ENCODE measurements at places on chromosomes 4 and X.

GRCh38 chr4:119211867-119212233 is 663 bp upstream of the USP53 start:
- DNase-seq = no peak

- no peak for DNase-seq
Observed at GRCh38 chrX:19708683-19709082, 178.7 kb downstream of the SH3KBP1 start.

GRCh38 chr4:80586716-80587115 is 251.2 kb downstream of the CFAP299 start:
- no peak for DNase-seq

DNA sequence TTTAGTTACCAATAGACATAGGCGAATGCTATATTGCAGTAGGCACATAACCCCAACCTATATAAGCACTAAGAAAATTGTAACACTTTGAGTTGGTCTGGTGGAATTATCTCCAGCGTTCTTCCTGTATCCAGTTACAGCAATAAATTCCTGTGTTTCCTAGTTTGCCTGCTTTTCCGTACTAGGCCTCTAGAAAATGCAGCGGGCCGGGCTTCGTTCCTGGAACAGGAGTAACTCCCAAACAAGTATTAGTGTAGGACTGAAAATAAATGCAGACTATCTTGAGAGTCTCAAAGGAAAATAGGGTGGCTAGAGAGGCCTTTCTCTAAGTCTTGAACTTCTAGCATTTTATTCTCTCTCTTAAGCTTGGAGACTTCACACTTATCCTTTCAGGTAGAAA is 159.8 kb downstream of the OR13H1 start:
- DNase-seq = no peak

- no peak for DNase-seq
Observed at GRCh38 chrX:154381271-154381670, 2.2 kb downstream of the EMD start.

DNA sequence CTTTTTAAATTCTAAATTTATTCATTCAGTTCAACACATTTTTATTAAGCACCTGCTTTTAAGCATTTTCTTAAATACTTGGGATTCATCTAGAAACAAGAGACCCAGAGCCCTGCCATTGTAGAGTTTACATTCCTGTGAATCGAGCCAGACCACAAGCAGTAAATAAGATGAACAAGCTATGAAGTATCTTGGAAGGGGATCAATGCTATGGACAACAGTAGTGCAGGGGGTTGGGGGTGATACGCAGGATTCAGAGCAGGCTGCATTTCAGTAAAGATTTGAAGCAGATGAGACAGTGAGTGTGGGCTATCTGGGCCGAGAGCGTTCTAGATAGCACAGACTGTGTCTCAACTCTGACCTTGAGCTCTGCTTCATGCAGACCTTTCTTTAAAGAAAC is 35.1 kb downstream of the CLDN22 start:
- no peak for DNase-seq

DNA sequence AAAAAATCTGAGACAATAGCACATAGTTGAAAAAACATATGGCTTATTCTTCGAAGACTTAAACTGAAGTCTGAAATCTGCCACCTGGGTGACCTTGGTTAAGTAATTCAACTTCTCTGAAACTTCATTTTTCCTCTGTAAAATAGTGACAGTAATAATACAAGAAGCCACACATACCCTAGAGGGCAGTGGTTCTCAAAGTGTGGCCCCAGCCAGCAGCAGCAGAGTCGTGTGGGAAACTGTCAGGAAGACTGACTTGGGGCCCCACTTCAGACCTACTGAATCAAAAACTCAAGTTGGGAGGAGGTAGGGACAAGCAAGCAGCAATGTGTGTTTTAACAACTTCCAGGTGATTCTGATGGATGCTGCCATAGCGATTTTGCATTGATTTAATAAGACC is 249.9 kb downstream of the HNRNPD start:
- DNase-seq = no peak

DNA sequence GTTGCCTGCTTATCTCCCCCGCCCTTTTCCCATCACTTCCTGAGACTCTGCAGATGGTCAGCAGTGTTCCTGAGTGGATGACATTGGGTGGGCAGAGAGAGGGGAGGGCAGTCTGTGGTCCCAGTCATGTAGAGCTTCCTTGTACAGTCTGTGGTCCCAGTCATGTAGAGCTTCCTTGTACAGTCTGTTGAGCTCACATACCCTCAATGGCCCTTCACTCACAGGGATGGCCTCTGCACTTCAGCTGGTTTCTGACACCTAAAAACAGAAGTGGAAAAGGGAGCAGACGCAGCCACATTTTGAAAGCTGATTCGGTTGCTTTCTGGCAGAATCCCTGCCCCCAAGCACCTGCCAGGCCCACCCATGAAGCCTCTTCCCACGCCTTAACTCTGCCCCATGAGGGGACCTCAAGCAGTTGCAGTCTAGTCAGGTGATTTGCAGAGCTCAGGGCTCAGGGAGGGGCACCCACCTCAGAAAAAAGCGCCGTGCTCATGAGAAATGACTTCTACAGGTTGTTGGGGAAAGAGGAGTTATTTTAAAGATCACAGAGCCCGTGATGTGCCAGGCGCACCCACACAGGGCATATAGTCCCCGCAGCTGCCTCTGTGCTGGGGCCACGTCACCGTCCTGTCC is 3.6 kb upstream of the TMEM271 start:
- no peak for DNase-seq

DNA sequence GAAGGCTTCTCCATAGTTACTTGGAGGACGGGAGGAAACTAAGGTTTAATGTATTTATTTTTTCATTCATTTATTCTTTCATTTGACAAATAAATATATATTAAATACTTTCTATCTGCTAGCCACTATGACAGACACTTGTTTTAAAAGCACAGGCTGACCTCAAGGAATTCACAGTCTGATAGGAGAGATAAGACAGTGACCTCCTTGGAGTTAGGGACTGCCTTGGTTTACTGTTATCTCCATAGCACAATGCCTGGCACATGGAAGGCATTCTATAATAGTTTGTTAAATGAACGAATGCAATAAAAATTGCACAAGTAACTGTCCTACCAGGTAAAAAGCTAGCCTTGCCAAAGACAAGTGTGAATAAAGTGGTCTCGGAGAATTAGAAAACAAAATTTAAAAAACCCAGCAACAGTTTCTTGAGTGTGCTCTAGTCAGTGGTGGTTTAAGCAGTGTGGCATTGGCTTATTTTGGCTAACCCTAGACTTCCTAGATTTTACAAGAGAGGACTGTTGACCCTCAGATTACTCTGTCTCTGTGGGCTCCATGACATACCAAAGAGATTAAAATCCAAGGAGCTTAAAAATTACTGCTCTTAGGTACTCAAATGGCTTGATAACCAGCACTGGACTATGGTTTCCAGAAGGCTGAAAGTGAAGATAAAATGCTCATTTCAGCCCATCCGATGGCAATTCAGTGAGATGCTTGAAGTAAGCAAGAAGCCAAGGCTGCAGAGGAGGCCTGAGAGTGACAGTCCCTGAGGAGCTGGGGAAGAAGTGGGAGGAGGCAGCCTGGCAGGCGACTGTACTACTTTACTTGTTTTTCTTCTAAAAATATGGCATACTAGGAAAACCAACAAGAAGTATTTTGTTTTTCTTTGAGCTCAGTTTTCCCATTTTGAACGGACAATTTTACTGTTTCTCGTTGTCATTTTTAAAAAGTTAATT is 9.6 kb downstream of the AFP start:
- no peak for DNase-seq

DNA sequence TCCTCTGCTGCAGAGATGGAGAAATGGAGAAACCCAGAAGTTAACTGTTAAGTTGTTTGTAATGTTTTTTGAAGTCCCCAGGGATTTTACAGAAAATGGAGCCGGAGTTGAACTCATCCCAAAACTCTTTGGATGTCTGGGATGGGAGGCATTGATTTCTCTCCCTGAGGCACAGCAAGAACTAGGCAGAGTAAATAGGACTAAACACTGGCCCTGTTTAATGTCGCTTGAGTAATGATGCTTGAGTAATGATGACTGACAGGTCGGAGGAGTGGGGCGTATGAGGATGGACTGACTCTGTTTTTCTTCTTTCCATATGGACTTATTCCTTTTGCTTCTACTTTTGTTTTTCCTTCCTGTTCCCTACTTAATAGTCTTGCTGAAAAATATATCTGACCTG is 69.9 kb downstream of the ARHGAP10 start:
- DNase-seq = no peak

DNA sequence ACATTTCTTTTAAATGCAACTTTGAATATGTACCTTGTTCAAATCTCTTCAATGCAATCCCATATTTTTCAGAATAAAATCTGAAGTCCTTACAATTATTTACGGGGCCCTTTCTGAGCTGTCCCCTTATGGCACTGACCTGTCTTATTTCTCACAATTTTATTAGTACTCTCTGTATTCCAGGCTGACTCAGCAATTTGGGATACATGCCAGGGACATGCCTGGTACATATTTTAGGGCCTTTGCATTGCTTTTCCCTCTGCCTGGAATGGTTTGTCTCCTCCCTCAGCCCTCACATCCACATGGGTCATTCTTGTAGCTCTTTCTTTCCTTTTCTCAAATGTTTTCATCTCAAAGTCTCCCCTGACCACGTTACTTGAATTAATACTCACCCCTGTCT is 172.2 kb upstream of the TECRL start:
- no peak for DNase-seq

DNA sequence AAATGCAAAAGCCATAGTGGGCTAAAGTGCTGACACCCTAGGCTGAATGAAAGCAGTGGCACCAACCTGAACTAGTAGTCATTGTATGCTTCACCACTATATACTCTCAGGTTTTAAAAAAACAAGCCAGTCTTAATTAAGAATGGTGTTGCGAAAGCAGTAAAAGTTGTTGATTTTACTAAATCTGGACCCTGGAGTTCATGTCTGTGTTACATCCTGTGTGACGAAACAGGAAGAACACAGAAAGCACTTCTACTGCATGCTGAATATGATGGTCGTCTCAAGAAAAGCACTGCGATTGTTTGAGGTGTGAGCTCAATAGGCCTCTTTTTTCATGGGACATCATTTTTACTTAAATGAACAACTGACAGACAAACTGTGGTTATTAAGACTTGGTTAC is 24.2 kb upstream of the GDPD2 start:
- DNase-seq = no peak
